Ecto neural progenitor cell (in vitro differentiated cells): ENCODE measurements at places on chromosomes 13 and 19.

DNA sequence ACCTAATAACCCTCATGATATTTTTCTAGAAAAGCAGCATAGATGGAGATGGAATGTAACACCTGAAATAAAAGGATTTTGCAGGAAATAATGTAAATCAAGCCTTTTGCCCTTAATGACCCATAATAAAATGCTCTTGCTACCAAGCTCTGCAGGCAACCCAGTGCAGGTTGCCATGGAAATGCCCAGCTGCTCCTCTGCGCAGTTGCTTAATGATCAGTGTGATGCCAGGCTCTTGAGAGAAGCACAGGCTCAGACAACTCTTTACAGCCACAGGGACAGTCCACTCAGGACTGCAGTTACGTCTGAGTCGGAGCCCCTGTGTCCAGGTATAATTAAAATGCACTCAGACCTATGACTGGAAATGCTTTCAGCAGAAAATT lies 165.5 kb downstream of the LACC1 start:
- DNase-seq, result no peak

DNA sequence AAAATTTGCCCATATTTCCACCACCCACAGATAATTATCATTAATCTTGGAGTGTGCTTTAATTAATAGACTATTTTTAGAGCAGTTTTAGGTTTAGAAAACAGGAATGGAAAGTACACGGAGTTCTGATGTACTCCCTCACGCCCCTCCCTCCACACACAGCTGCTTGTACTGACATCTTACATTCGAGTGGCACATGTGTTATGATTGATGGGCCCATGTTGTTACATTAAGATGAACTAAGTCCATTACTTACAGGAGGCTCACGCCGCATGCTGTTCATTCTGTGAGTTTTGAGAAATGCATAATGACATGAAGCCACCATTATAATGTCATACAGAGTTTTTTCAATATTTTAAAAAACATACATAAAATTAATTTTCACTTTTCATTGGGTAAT lies 1.2 kb upstream of the SPATA13 start:
- DNase-seq, result no peak

GRCh38 chr13:113022745-113023574 lies 53.9 kb downstream of the MCF2L start:
- peak; percentile 93 for DNase-seq

DNA sequence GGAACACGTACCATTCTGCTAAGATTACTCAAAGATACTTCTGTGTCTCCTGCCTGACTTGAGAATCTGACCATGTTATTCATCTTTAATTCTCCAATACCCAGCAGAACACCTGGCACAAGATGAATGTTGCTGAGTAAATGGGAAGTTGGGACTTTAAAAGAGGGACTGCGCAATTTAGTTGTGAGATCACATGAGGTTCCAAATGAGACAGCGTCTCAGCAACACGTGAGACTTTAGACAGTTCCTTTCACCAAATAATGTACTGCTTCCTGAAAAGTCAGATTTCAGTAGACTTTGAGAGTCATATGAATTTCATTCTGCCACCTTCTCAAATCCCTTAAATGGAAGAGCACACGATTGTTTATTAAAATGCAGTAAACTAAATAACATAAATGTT lies 36.7 kb downstream of the DOCK9 start:
- no peak for DNase-seq

DNA sequence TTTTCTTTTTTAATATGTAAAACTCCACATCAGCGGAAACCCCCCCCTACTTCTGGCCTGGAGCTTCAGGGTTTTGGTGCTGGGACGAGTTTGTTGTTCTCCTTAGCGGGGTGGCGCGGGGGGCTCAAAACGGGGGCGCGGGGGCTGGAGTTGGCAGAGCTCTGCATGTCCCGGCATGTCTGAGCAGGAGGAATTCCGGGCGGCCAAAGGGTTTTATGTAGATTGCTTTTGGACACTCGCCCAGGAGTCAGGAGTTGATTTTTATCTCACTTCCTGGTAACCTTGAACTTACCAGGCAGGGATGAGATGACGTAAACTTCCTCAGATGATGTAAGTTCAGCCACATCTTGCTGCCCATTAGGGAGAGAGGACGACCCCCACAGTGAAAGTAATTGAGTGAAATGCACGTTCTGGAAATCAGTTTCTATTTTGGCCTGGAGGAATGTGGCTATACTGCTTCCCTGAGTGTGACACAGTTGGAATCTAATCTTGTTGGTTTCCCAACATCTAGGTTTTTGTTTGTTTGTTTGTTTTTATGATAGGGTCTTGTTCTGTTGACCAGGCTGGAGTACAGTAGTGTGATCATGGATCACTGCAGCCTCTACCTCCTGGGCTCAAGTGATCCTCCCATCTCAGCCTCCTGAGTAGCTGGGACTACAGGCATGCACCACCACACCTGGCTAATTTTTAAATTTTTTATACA lies 21.0 kb upstream of the GDF15 start:
- DNase-seq, result no peak

DNA sequence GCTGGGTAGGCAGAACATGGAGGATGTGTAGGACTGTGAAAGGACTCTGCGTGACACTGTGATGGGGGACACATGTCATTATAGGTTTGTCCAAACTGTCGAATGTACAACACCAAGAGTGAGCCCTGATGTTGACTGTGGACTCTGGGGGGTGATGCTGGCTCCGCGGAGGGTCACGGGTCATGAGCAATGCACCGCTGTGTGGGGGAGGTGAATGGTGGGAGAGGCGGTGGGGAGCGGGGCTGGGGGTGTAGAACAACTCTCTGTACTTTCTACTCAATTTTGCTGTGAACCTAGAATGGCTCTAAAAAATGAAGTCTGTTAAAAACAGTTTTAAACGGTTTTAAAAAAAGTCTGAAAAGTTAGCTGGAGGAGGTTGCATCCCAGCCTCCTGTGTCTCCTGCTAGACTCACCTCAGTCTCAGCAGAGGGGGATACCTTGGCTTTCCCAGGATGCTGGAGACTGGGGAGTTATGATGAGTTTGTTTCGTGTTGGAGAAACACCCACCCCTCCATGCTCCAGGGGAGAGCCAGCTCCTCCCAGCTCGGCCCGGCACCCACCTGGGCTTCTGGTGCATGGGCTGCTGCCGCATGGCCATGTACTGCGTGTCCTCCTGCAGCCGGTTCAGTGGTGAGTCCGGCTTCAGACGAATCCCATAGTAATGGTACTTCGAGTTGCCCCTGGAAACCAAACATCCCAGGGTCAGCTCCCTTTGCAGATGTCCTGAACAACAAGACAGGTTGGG lies 34.7 kb upstream of the RANBP3 start:
- DNase-seq, result no peak

DNA sequence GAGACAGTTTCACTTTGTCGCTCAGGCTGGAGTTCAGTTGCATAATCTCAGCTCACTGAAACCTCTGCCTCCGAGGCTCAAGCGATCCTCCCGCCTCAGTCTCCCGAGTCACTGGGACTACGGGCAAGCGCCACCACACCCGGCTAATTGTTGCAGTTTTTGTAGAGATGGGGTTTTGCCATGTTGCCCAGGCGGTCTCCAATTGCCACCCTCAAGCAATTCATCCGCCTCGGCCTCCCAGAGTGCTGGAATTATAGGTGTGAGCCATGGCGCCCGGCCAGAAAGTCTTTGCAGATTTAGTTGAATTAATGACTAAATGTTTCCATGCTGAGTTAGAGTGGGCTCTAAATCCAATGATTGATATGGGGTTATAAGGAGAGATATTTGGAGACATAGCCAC lies 4.5 kb upstream of the CADM4 start:
- DNase-seq, result no peak

GRCh38 chr13:31444266-31444856 lies 244.6 kb downstream of the B3GLCT start:
- no peak for DNase-seq
